ENCODE measurements at places on chromosomes 12 and 14.

DNA sequence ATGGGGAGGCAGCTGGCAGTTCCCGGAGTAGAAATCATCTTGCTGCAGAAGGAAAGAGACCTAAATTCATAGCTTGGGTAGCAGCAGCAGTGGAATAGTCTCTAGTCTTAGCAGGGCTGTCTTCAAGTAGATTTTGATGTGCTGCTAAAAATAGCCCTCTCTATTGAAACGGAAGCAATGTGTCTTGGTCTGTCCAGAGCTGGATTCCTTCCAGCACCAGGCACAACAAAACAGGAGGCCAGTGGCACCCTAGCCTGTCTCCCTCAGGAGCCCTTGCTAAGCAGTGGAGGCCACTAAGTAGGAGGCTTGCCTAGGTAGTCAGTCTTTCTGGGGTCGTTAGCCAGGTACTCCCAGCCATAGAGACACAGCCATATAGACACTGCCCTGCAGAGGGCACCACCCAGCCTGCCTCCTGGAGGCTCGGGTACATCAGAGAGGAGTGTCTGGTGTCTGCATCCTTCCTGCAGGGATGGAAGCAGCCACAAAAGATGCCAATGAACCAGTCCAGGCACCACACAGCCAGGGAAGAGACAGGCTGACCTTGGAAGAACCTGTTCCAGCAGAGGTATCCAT, 97.5 kb downstream of the CRACR2A start:
- no peak for DNase-seq

DNA sequence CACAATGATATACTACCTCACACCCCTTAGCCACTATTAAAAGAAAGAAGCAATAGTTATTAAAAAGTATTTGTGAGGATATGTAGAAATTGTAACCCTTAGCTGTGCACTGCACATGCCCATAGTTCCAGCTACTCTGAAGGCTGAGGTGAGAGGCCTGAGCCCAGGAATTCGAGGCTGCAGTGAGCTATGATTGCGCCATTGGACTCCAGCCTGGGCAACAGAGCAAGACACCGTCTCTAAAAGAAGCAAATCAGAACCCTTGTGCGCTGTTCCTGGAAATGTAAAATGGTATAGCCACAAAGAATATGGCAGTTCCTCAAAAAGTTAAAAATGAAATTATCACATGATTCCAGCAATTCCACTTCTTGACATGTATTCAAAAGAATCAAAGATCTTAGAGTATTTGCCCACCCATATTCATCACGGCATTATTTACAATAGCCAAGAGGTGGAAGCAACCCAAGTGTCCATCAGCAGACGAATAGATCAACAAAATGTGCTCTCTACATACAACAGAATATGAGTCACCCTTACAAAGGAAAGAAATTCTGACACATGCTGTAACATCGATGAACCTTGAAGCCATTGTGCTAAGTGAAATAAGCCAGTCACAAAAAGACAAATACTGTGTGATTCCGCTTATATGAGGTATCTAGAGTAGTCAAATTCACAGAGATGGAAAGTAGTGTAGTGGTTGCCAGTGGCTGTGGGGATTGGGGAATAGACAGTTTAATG, 23.7 kb upstream of the YLPM1 start:
- DNase-seq: no peak

- no peak for DNase-seq
Observed at GRCh38 chr12:3797531-3798048, 44.7 kb upstream of the CRACR2A start.

- no peak for DNase-seq
Observed at GRCh38 chr14:61602733-61603077, 92.6 kb upstream of the HIF1A start.

DNA sequence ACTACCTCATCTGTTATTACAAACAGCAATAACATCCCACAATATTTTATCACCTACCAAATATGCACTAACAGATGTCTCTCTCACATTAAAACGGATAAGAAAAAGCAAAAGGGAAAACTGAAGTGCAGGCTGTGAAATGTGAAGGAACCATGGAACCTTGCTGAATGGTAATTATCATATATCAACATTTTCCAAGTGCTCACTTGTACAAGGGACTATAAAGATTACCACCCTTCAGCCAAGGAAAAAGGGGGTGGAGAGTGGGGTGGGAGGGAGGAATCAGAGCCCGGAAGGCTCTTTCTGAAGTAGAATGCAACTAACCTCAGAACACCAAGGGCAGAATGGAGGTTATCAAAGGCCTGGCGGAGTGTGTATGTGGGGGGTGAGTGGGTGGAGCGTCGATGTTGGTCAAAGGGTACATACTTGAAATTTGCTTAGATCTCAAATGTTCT, 1.2 kb downstream of the SNX6 start:
- DNase-seq: no peak

Data from renal cortex interstitium (tissue), 15 donors.